ENCODE measurements at places on chromosomes 12 and 14. TPM values are rescaled to one million over a fixed set of nuclear protein-coding genes. Genes with fewer than 3 reads are reported as not detected.

DNA sequence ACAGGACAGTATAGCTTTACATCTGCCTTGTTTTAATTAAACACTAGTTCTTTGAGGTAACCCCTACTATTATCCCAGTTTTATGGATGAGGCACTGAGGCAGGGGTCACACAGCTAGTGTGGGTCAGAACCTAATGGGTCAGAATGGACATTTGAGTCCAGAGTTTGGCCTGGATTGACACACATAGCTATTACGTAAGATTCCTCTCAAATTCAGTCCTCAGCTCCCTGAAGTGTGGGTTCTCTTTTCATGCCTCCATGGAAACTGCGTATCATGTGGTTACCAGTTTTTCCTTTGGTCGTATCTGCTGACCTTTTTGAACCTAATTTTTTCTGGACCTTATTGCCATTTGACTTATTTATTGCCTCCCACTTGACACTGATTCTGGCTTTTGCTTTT lies 40.4 kb downstream of the PSEN1 start:
- DNase-seq, result no peak

DNA sequence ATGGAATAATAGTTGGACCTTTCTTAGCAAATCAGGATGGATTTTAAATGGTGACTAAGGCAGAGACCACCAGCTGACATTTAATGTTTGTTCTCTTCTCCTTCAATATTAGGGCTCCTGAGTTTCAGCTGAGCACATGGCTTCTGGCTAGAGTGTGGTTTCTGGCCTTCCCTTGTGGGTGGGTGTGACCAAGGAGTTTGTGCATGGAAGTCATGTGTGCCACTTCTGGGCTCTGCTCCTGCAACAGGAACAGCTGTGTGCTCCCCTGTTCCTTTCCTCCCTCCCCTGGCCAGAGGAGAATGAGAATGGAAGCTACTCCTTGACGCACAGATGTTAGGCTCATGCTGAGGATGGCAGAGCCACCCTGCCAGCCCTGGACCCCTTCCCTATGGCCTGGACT lies 44.2 kb downstream of the CCDC175 start:
- no peak for DNase-seq

DNA sequence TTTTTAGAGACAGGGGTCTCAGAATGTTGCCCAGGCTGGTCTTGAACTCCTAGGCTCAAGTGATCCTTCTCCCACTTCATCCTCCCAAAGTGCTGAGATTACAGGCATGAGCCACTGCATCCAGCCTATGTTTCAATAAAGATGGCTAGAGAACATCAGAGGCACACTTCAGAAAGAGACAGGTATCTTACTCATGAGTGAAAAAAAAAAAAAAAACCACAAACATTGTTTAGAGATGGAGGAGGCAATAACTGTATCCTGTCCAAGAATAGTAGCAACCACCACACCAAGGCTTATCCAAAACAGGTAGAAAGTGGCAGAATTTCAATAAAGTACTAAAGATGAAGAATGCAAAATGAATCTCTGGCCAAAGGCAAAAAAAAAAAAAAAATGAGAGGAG lies 30.3 kb downstream of the EEA1 start:
- DNase-seq, result no peak

- no peak for DNase-seq
These were observed 73.4 kb upstream of the ATP2B1 start for GRCh38 chr12:89781946-89782550.

GRCh38 chr12:109016978-109017377 lies 3.9 kb downstream of the SVOP start:
- no peak for DNase-seq

DNA sequence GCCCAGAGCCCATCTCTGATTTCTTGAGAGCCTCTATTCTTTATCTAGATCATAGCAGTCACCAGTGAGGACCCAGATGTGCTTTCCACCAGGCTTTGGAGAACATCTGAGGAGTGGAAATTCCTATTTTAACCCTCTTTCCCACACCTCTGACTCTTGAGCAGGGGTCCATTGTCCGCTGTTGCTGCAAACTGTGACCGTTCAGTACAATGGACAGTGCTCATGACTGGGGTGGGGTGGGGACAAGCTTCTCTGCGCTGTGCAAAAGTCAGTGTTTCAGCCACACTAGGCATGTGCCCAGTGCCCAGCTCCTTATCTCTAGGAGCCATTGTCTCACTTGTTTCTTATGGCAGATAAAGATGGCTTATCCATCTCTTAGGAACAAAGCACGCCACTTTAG lies 16.9 kb upstream of the KRT7 start:
- no peak for DNase-seq

DNA sequence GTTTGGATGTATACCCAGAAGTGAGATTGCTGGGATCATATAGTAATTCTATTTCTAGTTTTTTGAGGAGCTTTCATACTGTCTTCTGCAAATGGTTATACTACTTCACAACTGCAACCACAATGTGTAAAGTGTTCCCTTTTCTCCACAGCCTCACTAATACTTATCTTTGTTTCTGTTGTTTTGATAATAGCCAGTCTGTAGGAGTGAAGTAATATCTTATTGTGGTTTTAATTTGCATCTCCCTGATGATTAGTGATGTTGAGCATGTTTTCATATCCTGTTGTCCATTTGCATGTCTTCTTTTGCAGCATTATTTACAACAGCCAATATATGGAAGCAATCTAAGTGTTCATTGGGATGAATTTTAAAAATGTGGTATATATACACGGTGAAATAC lies 29.9 kb downstream of the GABARAPL1 start:
- no peak for DNase-seq

TPH2 gene
- 0.01 TPM for polyA plus RNA-seq

MYF6 gene
- 66.7 TPM for polyA plus RNA-seq

DNA sequence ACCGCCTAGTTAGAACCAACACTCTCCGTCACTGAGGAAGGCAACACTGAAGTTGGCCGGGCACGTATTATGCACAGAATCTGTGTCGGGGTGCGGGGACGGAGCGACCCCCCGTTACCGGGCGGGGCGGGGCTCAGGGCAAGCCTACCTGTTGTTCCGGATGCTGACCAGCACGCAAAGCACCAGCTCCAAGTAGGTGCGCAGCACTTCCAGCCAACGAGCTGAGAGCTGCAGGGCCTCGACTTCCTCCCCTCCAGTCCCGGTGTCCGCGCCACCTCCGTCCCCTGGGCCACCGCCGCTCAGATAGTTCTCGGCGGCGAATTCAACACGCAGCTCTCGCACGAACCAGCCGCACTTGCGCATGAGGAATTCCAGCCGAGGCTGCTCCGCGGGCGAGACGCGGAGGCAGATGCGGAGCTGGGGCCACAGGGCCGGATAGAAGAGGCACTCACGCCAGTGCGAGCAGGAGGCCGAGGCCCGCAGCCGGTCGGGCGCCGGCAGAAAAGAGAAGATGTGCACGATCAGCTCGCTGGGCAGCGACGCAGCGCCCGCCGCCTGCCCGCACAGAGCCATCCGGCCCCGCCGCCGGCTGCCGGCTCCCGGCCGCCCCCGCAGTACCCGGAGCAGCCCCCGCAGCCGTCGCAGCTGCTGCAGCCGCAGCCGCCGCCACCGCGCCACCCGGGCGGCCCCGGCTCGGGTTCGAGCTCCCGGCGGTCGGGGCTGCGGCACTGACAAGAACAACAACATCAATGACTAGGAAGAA lies 636 bp downstream of the FBXO33 start:
- DNase-seq, result peak; percentile 35

- DNase-seq, result no peak
These were observed 6.9 kb downstream of the TGM1 start for GRCh38 chr14:24255931-24256711.

SLC7A8 gene
- 72.6 TPM for polyA plus RNA-seq

DNA sequence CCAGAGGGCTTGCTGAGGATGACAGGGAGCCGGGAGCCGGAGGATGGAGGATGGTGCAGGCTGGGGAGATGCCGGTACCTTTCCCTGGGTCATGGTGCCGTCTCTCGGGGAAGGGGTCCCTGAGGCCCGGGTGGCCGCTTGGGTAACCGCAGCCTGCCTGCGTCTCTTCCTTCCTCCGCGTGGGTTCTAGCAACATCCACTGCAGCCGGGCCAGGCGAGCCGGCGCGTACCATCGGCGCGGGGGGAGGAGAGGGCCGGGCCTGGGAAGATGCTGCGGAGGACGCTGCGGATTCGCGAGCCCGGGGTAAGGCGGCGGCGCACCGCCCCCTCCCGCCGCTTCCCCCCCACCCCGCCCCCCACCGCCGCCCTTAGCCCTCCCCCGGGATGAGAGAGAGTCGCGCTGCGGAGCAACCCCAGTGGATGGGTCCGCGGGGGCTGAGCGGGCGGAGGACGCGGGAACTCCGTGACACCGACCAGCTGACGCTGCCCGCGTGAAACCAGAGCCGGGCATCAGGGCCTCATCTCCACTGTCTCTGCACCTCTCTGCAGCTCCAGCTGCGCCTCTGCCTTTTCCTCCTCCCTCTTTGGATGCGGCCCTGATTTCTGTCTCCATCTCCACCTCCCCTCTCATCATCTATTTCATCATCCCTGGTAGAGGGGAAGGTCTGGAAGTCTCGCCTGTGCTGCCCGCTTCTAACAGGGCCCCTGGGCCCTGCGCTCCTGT lies at the start of gene FAIM2:
Gene FAIM2 (minus strand): TSS at position 201 of the 724 bp plus-strand sequence. CDS start 108 bp downstream, at position 93.
- DNase-seq, result peak; percentile 71

DNA sequence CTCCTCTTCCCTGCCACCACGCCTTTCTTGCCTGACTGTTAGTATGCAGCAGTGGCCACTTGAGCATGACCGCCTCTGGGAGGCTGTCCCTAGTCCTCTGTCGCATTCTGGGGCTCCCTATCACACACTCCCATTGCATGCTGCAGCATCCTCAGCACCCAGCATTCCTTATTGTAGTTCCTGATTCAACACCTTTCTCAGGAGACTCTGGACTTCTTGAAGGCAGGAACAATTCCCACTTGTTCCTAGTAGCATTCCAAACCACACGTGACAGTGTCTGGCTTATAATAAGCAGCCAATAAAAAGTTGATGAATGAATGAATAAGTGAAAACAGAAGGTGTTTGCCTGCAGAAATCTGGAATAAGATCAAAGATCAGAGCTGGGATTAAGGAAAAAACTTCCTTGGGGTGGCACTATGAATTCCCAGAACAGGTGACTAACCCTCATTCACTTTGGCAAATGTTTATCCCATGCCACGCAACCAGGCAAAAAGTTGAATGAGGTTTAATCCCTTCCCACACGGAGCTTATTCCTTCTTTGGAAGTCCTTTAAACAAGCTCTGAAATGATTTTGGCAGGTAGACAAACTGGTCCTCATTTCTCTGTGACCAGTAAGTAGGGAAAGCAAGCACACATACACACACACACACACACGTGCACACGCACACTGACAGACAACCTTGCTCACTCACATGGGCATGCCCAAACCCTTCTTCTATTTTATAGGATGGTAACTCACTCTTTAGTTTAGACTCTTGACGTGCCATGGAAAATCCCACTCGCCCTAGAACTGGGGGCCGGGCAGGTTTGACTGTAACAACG lies 26.5 kb downstream of the NTF3 start:
- DNase-seq, result no peak

GRCh38 chr14:68512088-68512487 lies 280.8 kb downstream of the ZFP36L1 start:
- no peak for DNase-seq

- no peak for DNase-seq
These were observed 444 bp upstream of the NKX2-8 start for GRCh38 chr14:36582874-36583241.

PLD4 gene
- polyA plus RNA-seq, result not detected

- DNase-seq, result no peak
These were observed 179.7 kb upstream of the VASH1 start for GRCh38 chr14:76581592-76581991.

KLHL33 gene
- polyA plus RNA-seq, result 1.3 TPM
